Renal cortex interstitium (tissue), 15 donors: ENCODE measurements at places on chromosomes 5 and 9. TPM values are rescaled to one million over a fixed set of nuclear protein-coding genes. Genes with fewer than 3 reads are reported as not detected.

- no peak for DNase-seq
Measured at GRCh38 chr5:32836176-32836575, 125.1 kb downstream of the NPR3 start.

DNA sequence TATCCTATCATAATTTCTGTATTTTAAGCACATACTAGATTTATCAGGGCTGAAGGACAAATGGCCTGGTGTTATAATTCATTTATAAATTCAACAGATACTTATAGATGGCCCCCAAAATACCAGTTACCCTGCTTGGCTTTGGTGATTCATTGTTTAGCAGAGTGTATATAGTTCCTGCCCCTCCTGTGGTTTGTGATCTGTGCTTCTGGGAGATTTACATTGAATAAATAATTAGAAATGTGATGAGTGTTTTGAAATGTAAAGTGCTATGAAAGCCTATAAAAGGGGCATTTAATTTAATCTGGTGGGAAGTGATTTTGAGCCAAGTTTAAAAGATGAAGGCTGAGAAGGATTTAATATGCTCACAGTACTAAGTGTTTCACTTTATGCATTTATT is 36.7 kb upstream of the ZCCHC7 start:
- no peak for DNase-seq

- no peak for DNase-seq
Measured at GRCh38 chr9:8366161-8366926, 566.8 kb upstream of the DMAC1 start.

DNA sequence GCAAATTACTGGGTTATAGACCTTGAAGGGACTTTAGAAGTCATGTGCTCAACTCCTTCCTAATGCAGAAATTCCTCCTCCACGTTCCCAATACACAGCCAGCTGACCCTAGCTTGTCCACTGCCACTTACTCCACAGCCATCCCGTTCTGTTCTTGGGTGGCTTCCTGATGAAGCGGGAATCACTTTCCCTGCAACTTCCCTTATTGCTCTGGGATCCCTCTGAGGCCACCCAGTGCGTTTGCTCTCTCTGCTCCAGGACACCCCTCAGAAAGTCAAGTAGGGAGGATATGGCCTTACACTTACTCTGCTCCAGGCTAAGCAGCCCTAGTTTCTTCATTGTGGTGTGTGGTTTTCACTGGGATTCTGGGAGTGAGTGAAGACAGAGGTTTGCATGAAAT is 55.5 kb downstream of the GALNT12 start:
- no peak for DNase-seq

Gene PCDHB16
- 5.0 TPM for polyA plus RNA-seq

Gene FGF1
- polyA plus RNA-seq, result 16.4 TPM

GRCh38 chr5:159781626-159782157 is 134.6 kb upstream of the ADRA1B start:
- no peak for DNase-seq

DNA sequence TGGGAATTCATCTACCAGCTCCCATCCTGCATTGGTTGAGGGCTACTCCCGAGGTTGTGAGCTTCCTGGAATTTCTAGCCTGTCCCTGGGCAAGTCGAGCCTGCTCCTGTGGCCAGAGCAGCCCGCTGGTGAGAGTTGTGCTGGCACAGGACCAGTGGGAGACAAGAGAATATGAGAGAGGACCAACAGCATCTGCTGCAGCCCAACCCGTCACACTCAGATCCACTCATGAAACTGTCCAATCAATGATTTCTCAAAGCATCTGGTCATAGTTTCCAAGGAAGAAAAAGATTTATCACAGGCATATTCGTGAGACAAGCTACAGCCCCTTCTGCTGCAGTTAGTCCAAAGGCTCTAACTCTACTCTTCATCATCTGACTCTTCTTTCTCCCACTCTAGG is 64.4 kb upstream of the RAI14 start:
- DNase-seq, result no peak

DNA sequence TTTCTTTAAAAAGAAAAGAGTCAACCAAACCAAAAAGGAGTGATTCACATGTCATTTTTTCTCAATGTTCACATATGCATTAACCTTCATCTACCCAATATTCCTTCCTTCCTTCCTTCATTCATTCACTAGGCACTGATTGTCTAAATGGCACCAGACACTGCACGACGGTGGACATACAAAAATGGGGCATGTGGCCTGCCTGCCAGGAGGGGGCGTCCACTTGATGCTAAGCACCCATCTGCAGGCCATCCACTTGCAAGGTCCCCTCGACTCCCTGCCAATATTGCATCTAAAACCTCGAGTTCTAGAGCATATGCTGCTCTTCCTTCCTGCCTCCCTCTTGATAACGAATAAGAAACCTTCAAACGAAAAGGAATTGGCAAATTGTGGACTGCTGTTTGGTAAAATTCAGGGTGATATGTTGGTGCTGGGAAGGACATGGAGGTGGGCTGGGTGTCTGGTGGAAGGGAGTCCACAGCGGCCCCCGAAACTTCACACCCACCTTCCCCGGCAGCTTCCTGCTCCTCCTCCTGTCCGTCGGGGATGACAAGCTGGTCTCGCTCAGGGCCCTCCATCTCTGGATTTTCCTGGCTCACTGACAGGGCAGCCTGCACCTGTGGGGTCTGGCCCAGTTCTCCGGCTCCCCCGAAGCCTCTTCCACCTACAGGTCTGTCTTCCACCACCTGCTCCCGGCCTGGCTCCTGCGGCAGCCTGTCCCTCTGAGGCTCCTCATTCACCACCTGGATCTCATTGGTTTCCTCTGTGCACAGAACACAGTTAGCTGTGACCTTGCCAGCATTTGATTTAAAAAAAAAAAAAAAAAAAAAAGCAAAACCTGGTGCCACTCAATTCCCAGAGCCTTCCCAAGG is 64.3 kb downstream of the GOLM1 start:
- DNase-seq, result no peak

- no peak for DNase-seq
Measured at GRCh38 chr5:44997506-44997905, 188.8 kb downstream of the MRPS30 start.

Gene CCL28
- polyA plus RNA-seq, result 4.3 TPM

GRCh38 chr5:32182463-32183063 is 8.4 kb upstream of the GOLPH3 start:
- DNase-seq, result no peak

Gene C6
- polyA plus RNA-seq, result 1.5 TPM

Gene ACER2
- polyA plus RNA-seq, result 8.9 TPM

Gene PCDHA6
- 0.41 TPM for polyA plus RNA-seq

DNA sequence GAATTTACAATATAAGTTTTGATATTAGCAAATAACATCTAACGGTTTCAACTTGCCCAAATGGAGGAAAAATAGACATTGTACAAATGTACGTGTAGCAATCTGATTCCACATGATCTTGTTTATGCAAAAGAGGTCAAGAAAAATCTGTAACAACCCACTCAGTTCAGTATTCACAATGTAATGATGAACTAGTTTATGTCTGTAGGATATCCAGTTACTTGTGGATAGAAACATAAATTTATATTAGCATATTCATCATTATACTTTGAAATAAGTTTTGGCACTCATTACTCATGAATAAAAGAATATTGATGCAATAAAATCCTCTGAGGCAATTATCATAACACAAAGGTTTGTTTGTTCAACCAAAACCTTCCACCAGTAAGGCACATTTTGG is 28.1 kb downstream of the PLK2 start:
- DNase-seq, result no peak

- DNase-seq, result no peak
Measured at GRCh38 chr5:6372251-6373080, 5.9 kb downstream of the MED10 start.

DNA sequence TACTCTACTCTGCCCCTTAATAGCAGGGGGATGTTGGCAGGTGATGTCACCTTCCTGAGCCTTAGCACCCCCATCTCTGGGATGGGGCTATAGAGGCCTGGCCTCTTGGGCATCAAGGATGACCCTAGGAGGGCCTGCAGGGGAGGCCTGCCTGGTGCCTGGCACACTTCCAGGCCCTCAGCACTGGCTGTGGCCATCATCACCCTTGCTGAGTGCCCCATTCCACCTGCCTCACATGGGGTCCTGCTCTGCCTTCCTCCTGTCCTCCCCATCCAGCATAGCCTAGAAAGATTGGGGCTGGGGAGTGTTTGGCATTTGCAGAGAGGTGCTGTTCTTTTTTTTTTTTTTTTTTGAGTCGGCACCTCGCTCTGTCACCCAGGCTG is 17.7 kb upstream of the PHYHD1 start:
- DNase-seq, result no peak

- no peak for DNase-seq
Measured at GRCh38 chr9:84138541-84138940, 157.9 kb downstream of the RMI1 start.

Gene MIGA2
- 16.8 TPM for polyA plus RNA-seq

DNA sequence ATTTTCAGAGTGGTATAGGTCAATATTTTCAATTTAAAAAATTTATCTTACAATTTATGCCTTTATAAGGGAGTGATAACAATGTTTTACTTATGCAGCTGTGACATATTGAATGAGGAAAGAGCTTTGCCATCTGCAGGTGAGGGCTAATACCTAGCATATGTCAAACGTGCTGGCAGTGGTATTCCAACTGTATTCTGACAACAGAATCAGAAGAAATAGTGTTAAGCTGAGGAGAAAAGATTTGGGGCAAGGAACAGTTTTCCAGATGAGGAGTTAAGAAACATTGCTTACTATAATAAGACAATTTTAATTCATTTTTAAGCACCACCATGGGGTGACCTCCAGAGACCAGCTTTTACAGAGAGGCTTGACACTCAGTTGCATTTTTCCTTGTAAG is 267.8 kb upstream of the ZNF608 start:
- DNase-seq, result no peak

DNA sequence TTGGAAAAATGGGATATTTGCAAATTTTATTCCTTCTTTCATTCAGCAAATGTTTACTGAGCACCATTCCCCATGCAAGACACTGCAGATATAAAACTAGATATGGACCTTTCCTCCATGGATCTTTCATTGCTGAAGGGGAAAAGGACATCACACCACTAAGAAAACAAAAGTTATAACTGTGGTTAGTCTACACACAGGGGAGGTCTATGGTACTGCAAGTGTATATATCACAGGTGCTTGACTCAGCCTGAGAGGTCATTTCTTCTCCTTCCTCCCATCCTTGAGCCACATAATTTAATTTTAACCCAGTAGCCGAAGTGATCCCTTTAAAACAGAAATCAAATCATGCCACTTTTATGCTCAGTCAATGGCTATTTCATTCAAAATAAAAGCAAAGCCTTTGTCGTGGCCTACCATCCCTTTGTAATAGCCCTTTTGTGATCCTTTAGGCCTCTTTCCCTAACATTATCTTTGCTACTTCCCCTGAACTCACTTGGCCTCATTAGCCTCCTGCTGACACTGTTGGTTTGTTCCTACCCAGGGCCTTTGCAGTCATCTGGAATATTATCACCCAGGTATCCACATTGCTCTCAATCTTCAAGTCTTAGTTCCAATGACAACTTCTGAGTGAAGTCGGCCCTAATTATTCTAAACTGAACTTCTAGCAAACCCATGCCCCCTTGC is 213.2 kb downstream of the GABRB2 start:
- DNase-seq, result no peak

Gene PANK3
- polyA plus RNA-seq, result 66.5 TPM

DNA sequence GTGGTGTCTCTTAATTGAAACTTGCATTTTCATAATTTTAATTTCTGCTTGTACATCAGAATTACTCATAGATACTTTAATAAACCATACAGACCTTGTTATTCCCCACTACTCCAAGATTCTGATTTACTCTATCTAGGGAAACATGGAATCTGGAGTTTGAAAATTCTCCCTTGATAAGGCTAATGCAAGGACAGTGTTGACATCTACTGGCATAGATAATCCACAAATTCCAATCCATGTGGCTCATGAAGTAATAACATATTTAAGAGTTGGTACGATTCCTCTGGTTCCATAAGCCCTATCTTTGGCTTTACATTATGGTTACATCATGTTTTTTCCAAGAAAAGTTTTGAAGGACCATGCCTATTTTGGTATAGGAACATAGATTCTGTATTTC is 759.2 kb downstream of the TLR4 start:
- no peak for DNase-seq

DNA sequence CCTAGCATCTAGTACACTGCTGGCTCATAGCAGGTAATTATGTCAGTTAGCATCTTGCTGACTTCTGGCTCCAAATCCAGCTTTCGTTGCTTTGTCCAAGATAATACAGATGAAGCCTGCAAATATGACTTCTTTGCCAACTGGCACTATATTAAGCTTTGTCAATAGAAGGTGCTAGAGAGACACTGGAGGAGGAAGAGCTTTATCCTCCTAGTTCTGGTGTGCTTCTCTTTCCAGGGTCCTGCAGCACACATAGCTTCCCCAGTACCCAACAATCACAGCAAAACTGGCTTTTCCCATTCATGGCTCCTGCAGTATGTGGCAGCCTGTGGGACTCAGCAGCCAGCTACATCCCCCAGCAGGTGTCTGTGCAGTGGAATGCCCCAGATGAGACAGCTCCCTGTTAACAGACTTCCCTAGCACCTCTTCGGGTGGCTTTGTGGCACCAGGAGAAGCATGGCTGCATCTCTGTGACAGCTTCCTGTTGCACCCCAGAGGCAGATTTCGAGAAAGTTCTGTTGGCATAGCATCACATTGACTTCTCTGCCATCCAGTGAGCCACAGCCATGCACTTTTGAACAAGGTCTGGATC is 147.8 kb downstream of the OXCT1 start:
- no peak for DNase-seq

Gene SPZ1
- not detected for polyA plus RNA-seq

DNA sequence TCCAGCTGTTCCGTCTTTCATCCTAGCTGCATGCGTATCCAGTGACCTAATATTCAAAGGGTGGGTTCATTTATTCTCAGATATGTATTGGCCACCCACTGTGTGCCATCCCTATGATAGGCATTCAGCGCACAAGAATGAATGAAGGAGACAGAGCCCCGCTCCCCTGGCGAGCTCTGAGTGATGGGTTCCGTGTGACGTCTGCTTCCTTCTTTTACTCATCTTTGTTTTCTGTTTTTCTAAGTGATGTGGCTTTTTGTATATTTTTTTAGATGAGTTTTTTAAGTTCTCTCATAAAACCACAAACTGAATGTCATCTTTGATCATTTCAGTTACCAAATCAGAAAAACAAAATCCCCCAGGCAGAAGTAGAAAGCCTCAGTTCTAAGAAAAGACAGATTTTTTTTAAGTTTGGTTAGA is 168.3 kb upstream of the OTULINL start:
- no peak for DNase-seq

Gene HMCN2
- polyA plus RNA-seq, result 1.3 TPM

Gene C5
- polyA plus RNA-seq, result 14.7 TPM

GRCh38 chr5:143892908-143893307 is 80.9 kb downstream of the HMHB1 start:
- no peak for DNase-seq

- no peak for DNase-seq
Measured at GRCh38 chr9:37919956-37920335, 16.0 kb upstream of the SLC25A51 start.

DNA sequence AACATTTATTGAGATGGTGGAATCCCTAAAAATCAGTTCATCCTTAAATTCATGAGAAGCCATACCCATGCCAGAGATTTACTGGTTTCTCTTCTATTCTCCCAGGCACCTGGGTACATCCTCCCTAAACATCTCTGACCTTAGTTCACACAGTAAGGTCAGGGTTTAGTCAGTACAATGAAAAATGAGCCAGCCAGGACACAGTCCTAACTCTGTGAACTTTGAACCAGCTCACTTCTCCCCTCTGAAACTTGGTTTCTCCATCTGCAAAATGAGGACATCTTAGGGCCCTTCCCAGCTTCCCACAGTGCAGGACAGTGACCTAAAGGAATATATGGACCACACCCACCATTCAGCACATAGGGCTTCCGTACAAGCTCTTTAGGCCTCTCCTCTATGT is 1.9 kb downstream of the NOP16 start:
- no peak for DNase-seq

Gene ANKRD33B
- 2.0 TPM for polyA plus RNA-seq
